Inflammatory macrophage treated with lipopolysaccharide for 1 hour (primary cell): ENCODE measurements at places on chromosomes 6 and 20.

GRCh38 chr6:71510057-71510713, 221.6 kb downstream of the OGFRL1 start:
- DNase-seq, result peak; percentile 38

GRCh38 chr6:4210629-4211419, 75.4 kb upstream of the ECI2 start:
- peak; percentile 61 for DNase-seq

DNA sequence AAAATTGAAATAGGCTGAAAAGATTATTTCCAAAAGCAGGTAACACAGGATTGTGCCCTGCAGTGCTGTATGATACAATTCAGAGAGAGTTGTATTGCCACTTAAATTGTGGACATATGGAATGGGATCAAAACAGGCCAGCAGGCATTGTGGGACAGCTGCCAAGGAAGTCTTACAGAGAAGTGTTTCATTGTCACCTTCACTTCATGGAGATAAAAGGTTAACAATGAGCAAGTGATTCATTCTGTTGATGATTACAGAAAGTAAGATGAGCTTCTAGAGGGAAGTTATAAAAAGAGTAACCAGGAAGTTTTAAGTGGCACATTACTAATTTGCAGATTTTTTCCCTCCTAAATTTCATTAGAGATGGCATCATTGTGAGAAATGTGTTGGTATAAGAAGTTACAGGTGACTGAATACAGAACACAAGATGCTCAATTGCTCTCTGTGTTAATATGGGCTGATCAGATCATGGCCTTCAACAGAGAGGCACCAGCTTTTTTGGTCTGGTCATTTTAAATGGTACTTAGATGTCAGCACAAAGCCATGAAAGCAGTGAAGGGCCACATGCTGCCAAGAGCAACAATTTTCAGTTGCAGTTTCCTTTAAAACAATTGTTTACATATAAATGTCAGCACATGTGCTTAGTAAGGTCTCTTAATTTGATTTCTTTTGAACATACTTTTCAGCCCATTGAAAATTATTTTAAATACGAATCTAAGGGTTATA, 402.5 kb upstream of the FKBP1C start:
- no peak for DNase-seq

- DNase-seq, result no peak
Observed at GRCh38 chr6:136548582-136549299, 1.5 kb downstream of the MAP7 start.

DNA sequence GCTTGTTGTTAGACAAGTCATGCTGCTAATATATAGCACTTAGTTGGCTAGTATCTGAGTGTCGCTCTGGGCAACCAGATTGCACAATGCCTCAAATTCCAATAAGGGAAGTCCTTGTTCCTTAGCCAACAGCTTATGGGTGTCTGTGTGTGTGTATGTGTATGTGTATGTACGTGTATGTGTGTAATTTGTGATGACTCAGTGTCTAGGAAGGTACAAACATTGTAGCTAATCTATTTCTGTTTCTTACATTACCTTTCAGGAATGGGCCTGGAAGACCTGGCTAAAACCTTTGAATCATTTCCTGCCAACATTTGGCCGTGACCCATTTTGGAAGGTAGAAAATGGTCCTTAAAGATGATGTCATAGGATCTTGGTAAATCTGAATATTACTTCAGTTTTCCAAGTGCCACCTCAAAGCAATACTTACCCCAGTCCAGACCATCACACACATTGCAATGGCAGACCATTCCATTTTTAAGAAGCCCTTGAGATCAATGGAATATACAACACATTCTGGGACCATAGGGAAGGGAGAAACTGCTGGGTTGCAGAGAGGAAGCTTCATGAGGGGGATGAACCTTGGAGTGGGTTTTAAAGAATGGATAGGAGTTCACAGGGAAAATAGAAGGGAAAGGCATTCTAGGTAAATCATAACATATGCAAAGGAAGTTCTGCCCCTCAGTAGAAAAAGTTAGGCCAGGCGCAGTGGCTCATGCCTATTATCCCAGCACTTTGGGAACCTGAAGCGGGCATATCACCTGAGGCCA, 25.1 kb downstream of the NEDD9 start:
- DNase-seq, result peak; percentile 98

- no peak for DNase-seq
Observed at GRCh38 chr6:137550535-137550934, 56.3 kb upstream of the OLIG3 start.

DNA sequence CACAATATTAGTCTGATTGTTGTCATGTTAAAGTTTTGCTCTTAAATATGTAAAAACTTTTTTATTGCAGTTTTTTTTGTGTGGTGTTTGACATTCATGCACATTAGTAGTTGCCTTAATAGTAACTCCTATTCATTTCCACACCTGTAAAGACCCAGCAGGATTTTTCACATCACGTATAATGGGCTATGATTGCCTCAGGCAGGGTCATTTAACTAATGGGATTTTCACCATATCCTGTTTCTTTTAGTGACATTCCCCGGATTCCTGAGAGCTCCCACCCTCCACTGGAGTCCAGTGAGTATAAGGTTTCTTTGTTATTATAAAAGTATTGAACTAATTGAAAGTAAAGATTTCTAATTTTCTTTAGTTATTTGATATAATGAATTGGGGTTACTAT, 359.2 kb downstream of the RIMS1 start:
- DNase-seq, result no peak

- DNase-seq, result no peak
Observed at GRCh38 chr6:155958550-155958949, 502.9 kb upstream of the NOX3 start.

GRCh38 chr20:54229566-54230160, 21.8 kb downstream of the PFDN4 start:
- DNase-seq, result no peak

DNA sequence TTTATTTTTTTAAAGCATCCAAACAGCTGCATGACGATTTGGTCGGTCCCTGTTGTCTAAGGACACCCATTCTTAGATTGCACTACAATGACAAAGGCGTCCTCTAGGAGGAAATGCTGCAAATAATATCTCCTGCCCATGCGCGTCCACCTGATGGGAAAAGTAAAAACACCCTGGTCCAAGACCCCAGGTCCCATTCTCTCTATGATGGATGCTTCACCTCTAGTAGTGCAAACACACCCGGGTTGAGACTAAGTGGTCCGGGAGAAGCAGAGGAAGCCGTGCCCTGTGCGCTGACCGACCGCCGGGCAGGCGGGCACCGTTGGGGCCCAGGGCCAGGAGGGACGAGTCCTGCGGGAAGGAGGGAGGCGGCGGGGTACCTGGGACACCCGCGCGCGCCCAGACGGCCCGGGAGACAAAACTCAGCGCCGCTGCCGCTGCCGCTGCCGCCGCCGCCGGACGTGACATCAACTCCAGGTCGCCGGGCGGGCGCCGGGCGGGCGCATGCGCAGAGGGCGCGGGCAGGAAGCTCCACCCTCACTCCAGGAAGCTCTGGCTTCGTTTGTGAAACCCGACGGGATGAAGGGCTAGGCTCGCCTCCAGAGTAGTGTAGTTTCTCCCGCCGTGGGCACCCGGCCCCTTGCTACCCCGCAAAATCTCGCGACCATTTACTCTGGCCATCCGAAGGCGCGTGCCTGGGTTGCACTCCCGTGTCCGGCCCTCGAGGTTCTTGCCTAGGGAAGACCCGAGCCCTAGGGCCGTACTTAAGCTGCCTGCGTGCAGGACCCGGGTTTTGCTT, at the start of gene TBC1D7:
Gene TBC1D7, minus strand, starts transcription at position 462 of the 799 bp plus-strand sequence. CDS start 1,639 bp downstream, outside the sequence.
- DNase-seq, result peak; percentile 89

DNA sequence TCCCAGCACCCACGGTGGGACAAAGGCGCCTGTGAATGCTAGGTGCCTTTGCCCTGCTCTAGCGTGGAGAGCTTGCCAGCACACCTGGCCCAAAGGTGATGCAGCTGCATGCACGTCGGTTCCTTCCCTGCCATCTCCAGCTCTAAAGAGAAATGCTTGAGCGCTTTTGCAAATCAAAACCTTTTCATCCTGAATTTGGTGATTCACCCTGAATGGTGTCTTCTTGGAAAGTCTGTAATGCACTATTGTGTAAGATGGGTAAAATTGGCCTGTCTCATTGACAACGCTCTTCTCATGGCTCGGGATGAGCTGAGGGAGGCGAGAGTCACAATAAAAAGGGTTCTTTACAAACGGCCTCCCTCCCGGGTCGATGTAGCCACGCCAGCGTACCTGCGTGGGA, 103.1 kb upstream of the ID4 start:
- no peak for DNase-seq

- no peak for DNase-seq
Observed at GRCh38 chr20:41027366-41027765, 1.3 kb upstream of the TOP1 start.

DNA sequence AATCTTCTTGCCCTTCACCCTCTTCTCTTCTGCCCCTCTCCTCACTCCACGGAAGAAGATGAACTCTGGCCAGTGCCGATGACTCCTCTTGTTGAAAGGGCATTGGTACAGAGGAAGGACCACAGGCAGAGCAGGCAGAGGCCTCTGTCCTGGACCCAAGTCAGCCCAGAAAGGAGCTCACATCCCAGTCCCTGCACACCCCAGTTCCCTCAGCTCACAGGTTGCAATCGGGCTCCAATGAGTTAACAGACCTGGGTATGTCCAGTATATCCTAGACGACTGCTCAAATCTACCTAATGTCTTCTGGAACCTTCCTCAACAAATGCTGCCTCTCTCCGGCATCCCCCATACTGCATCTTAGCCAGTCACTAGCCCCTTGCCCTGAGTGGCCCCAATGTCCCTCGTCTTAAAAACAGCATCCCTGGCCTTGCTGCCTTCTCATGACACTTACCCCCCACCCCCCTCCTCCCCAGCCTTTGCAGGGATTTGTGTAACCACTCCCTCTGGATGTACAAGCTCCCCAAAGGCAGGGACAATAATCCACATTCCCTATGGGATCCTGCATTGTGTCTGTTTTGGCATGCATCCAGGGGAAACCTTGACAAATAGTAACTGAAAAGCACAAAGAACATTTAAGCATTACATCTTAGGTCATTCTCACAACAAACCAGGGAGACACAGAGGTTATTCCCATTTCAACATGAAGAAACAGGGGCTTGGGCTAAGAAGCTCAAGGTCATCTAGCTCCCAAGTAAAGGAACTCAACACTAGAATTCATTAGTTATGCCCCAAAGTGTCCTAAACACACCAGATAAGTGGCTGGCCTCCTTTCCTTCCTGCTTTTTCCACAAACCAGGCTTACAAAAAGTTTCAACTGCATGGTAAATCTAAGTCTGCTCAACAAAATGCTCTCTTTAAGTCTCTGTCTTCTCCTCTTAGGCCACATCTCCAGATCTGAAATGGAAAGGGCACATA, 45.1 kb downstream of the TRERF1 start:
- no peak for DNase-seq

GRCh38 chr6:128600397-128600951, 80.1 kb upstream of the PTPRK start:
- DNase-seq, result no peak

DNA sequence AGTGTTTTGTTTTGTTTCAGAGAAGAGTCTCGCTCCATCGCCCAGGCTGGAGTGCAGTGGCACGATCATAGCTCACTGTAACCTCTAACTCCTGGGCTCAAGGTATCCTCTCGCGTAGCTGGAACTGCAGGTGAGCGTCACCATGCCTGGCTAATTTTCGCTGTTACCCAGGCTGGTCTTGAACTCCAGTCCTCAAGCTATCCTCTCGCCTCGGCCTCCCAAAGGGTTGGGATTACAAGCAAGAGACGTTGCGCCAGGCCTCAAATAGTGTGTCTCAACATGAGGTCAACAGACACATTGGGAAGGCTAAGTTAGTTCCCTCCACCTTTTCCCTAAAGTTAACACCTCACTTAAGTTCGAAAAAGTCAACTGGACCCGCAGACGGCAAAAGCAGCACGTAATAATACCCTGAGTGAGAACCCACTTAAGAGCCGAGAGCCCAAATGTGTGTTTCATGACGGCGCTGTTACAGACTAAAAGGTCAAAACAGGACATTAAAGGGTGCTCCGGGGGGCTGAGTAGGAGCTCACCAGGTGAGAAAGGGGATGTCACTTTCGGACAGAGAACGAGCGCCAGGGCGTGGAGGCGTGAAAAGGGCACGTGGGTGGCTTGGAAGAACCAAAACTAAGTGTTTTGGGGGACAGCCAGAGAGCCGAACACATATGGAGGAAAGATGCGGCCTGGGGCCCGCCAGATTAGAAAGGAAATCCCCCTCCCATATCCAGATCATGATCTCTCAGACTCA, 499 bp downstream of the TTI1 start:
- DNase-seq, result peak; percentile 21

- DNase-seq, result no peak
Observed at GRCh38 chr6:49888742-49889431, 22.6 kb upstream of the CRISP1 start.

GRCh38 chr20:362271-363254, 15.7 kb downstream of the NRSN2 start:
- peak; percentile 83 for DNase-seq

DNA sequence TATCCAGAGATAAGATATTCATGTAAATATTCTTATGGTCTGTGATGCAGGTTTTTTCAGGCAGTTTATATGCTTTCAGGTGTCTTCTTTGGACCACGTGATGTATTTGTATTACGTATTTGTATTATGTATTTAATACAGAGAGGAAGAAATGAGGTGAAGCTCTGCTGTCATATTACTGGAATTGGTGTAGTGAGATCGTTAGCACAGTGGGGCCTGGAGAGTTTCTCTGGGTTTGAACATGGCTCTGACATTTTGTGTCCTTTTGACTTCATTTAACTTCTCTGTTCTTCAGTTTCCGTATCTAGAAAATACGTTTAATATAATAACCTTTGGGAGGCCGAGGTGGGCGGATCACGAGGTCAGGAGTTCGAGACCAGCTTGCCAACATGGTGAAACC, 1.6 kb upstream of the PRIM2 start:
- DNase-seq, result no peak

DNA sequence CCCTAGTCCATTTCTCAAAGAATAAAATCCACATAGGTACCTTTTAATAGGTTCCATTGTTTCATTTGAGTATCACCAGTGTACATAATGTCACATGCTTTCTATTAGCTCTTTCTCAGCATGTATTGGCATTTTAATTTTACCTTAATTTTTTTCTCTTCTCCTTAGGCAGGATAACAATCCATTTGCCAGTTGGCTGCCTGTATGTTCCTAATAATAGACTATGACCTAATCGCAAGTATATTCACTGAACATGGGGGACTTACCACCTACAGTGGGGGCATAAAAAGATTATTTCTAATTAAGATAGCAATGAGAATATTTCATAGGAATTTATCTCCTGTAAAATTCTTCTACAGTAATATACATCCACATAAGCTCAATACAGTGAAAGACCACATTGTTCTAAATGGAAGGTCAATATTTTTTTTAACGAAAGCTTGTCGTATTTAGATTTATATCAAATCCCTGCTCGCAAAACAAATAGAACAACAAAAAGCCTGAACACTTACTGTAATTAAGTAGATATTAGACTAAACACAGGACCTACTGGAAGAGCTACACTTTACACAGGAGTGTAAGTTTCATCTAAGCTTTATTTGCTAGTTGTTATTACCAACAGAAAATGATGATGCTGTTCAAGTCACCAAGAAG, 76.4 kb downstream of the OGFRL1 start:
- no peak for DNase-seq
